ENCODE measurements at places on chromosomes 5 and 9. TPM values are rescaled to one million over a fixed set of nuclear protein-coding genes. Genes with fewer than 3 reads are reported as not detected.

MAMDC2 gene
- 1.9 TPM for polyA plus RNA-seq

NR6A1 gene
- 3.1 TPM for polyA plus RNA-seq

DIMT1 gene
- polyA plus RNA-seq: 9.0 TPM

MYOT gene
- 0.34 TPM for polyA plus RNA-seq

PCA3 gene
- not detected for polyA plus RNA-seq

- peaks cover 13% of the 10 kb centered on the region for H3K4me1 ChIP-seq
- H3K36me3 ChIP-seq: no peaks in the 10 kb centered on the region
- no peaks in the 10 kb centered on the region for H3K27me3 ChIP-seq
- no peak for DNase-seq
- no peak overlapping the region for H3K4me3 ChIP-seq
- H3K27ac ChIP-seq: no peak overlapping the region
Measured at GRCh38 chr9:126809068-126809467, 4.2 kb downstream of the ZBTB43 start.

DNA sequence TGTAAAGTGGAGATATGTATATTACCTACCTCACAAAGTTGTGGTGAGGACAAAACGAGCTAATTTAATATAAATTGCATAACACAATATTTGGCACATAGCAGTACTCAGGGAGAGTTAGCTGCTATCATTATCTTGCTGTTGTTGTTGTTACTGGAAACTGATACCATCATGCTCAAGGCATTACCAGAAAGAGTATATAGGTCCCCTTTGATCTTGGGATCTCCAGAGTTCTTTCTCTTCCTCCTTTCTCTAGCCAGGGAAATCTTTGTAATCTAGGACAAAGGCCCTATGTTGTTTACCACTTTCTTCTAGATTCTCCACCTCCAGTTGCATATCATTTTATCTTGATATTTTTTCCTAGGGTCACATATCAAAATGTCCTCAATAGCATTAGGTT is 114.8 kb upstream of the RASA1 start:
- no peaks in the 10 kb centered on the region for H3K36me3 ChIP-seq
- no peaks in the 10 kb centered on the region for H3K4me1 ChIP-seq

- H3K4me3 ChIP-seq: no peak overlapping the region
- no peaks in the 10 kb centered on the region for H3K4me1 ChIP-seq
- H3K27me3 ChIP-seq: no peaks in the 10 kb centered on the region
Measured at GRCh38 chr9:91937727-91938126, 12.3 kb downstream of the ROR2 start.

DNA sequence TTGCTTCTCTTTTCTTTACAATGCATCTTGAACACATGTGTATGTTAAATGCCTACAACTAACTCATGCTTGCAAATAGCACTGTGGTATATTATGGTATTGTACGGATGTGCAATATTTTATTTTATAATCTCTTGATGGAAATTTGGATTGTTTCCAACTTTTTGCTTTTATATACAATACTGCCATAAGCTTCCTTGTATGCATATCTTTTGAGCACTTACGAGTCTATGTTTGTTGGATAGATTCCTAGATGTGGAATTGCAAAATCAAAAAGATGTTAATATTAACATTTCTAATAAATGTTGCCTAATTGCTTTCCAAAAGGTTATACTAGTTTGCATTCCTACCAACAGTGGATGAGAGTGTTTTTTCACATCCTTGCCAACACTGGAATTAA is 3.4 kb upstream of the GALNT12 start:
- H3K27ac ChIP-seq: no peak overlapping the region
- H3K27me3 ChIP-seq: no peaks in the 10 kb centered on the region
- no peak overlapping the region for H3K4me3 ChIP-seq
- no peak for DNase-seq
- H3K4me1 ChIP-seq: peaks cover 15% of the 10 kb centered on the region

GRCh38 chr5:131671994-131672655 is 37.1 kb upstream of the RAPGEF6 start:
- no peak overlapping the region for H3K4me3 ChIP-seq
- no peaks in the 10 kb centered on the region for H3K27me3 ChIP-seq
- H3K36me3 ChIP-seq: peaks cover 25% of the 10 kb centered on the region
- no peak for DNase-seq
- peaks cover 11% of the 10 kb centered on the region for H3K4me1 ChIP-seq
- no peak overlapping the region for H3K27ac ChIP-seq

DNA sequence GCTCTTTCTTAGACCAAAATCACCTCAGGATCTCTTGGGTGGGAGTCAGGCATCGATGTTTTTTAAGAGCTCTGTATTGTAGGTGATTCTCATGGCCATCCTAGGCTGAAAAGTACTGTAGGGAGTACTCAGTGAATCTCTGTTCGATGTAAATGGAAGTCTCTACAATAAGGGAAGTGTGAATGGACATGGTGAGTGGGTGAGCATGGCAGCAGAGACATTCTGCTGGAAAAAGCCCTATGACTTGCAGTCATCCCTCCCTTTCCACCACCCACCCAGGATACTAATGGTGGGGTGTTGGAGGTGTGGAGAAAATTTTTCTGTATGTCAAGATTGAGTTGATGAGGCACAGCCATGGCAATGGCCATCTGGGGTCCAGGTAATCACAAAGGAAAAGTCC is 30.9 kb downstream of the ZNF366 start:
- no peaks in the 10 kb centered on the region for H3K27me3 ChIP-seq
- no peak for DNase-seq
- no peaks in the 10 kb centered on the region for H3K36me3 ChIP-seq
- no peak overlapping the region for H3K27ac ChIP-seq
- no peaks in the 10 kb centered on the region for H3K4me1 ChIP-seq

GRCh38 chr9:91126761-91127445 is 234.8 kb downstream of the AUH start:
- no peak overlapping the region for H3K4me3 ChIP-seq
- no peaks in the 10 kb centered on the region for H3K36me3 ChIP-seq
- no peaks in the 10 kb centered on the region for H3K27me3 ChIP-seq
- no peak for DNase-seq

DNA sequence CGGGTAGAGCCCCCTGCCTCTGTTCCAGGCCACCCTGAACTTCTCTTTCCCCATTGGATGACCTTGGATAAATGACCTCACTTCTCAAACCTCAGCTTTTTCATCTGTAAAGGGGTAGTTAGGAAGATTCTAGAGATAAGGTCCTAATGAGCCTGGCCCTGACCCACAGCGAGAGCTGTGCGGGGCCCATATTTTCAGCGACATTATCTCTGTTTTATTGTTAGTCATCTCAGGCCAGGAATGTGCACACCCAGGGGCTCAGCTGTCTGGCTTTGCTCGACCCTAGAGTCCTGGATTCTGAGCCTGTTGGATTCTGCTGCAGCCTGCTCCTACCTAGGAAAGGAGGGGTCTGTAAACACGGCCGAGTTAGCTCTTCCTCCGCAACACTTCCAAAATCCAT is 81.2 kb upstream of the LMX1B start:
- no peaks in the 10 kb centered on the region for H3K27me3 ChIP-seq
- H3K4me1 ChIP-seq: no peaks in the 10 kb centered on the region
- H3K27ac ChIP-seq: no peak overlapping the region
- no peaks in the 10 kb centered on the region for H3K36me3 ChIP-seq

GRCh38 chr5:119284031-119284430 is 71.8 kb upstream of the TNFAIP8 start:
- peaks cover 26% of the 10 kb centered on the region for H3K4me1 ChIP-seq
- no peaks in the 10 kb centered on the region for H3K36me3 ChIP-seq
- no peak overlapping the region for H3K4me3 ChIP-seq
- H3K27me3 ChIP-seq: no peaks in the 10 kb centered on the region

DNA sequence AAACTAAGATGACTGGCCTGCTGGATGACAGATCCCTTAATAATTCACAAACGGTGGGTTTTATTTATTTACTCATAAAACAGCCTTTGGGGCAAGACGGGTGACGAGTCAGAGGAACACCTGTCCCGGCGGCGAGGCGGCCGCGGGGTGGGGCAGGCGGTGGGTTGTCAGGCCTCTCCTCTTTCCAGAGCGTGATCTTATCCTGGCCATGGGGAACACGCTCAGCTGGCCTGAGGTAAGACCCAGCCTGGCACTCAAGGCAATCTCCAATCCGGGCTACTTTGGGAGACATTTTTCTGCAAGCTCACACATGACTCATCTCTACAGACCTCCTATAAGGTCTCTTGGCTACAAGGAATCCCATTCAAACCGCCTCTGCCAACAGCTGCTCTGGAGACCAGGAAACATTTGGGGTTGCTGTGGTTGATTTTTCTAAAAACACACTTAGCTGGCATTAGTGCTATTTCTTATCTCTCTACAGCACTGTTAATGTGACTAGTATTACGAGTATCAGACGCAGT is 6.3 kb downstream of the RAPGEF1 start:
- no peak overlapping the region for H3K4me3 ChIP-seq
- DNase-seq: no peak
- no peaks in the 10 kb centered on the region for H3K36me3 ChIP-seq
- no peaks in the 10 kb centered on the region for H3K27me3 ChIP-seq
